ENCODE measurements at places on chromosomes 6 and 20. TPM values are rescaled to one million over a fixed set of nuclear protein-coding genes. Genes with fewer than 3 reads are reported as not detected.

Gene B3GAT2
- total RNA-seq = not detected

Gene VAPB
- total RNA-seq = 23.0 TPM

Gene FOXP4
- 15.5 TPM for total RNA-seq

Gene SLC35B3
- 6.5 TPM for total RNA-seq

Gene NKX2-2
- total RNA-seq = not detected

Gene SNX14
- 65.4 TPM for total RNA-seq

Gene TRIM40
- not detected for total RNA-seq

Gene RAET1G
- 1.5 TPM for total RNA-seq

Gene SCAF8
- total RNA-seq = 15.0 TPM

Gene BMP7
- total RNA-seq = not detected

Gene OR2H2
- total RNA-seq = not detected

Gene PAK5
- total RNA-seq = not detected

Gene EPHA7
- 0.52 TPM for total RNA-seq

Gene PDE10A
- total RNA-seq = 2.1 TPM

Gene CTSZ
- 191 TPM for total RNA-seq

DNA sequence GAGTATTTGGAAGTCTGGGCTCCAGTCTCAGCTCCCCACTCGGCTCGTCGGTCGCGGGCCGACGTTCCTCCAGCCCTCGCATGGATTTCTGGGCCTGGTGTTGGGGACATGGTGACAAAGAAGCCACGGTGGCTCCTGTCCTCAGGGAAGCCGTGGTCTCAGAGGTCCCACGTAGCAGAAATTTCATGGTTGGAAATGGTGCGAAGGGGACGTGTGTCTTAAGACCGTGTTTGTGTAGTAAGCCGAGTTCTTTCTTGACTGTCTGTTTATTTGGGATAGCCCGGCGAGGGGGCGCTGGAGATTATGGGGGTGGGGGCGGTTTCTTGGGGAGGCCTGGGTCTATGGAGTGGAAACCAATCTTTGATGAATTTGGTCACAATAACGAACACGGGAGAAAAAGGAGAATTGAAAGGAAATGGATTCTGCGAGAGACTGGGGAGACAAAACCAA, 23.5 kb upstream of the MAP3K7 start:
- DNase-seq = no peak

DNA sequence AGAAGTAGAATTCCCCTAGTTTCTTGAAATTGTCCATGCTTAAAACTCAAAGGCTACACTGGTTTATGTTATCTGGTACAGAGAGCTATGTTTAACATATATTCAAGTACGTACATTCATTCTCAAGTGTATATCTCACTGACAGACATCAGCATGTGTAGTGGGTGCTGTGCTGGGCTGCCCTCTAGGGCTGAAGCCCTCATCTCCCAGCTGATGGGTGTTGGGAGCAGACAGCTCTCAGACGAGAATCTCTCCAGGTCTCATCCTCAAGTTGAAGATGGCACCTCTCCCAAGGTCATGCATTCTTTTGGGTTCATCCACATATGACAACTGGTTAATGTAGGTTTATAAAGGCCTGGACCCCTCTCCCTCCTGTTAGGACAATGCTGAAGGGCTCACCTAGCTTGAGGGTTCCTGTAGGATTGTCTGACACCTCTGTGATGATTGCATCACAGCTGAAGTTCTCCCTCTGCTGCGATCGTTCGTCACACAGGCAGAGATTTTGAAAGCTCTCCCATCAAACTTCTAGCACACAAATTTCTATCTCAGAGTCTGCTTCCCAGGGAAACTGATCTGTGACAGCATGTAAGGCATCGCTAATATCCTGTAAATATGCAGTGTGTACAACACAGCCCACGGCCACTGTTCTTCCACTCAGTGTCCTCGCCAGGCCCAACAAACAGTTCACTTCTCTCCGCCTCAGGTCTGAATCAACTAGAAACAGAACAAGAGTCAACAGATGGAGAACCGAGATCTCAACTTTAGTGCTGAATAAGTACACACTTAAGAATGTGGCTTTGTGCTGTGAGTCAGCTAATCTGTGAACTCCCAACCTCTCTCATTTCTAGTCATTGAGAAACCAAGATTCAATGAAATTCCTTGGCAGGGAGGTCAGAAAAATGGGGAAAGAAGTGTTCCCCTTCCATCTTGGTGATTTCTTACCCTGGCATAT, 43.2 kb downstream of the PREP start:
- peak; percentile 85 for DNase-seq

DNA sequence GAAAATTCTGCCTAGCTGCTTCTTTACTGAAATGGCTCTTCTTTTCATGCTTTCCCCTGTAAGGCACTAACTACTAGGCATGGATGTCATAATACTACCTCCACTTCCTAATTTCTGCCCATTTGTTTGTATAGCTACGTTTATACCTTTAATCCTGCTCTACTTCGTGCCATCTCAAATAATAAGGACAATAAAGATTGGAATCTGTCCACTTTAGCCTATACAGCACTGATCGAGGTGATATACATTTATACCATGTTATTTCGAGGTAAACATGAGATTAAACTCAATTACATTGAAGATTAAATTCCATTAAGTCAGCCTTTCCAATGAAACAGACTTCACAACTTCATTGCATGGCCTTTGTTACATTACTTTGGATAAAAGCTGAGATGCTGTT, 390.6 kb upstream of the MARCKS start:
- no peak for DNase-seq

- peak; percentile 8 for DNase-seq
Observed at GRCh38 chr6:16163066-16163465, 34.2 kb downstream of the MYLIP start.

- no peak for DNase-seq
Observed at GRCh38 chr20:13718171-13718570, 66.5 kb downstream of the ESF1 start.

DNA sequence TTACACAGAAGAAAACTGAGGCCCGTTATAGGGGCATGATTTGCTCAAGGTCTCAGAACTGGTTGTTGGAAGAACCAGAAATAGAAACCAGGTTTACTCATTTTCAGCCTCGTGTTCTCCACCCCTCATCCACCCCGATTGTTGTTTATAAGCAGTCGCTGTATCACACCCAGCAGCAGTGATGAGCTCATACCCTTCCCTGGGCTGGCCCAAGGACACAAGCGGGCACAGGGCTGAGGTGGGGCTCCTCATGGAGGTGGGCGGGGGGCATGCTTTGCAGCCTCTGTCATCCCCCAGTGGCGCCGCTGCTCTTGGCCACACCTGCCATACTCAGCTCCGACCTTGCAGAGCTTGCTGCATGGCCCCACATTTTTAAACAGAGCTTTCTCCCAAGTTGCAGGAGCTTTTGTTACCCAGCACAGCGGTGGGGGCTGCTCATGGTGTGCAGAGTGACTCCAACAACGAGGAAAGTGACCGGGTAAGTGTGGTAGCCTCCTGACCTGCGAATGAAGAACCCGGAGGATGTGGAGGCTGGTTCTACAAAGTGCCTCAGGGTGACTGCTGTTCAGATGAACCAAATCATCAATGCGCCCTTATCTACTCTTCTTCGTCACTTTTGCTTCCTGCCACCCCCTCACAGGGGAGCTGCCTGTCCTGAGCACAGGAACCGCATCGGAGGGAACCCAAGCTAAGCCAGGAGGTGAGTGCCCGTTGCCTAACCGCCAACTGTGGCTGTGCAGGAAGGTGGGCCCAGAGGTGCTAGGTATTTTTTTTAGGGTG, 43.6 kb upstream of the NKX2-2 start:
- no peak for DNase-seq

- DNase-seq = peak; percentile 28
Observed at GRCh38 chr6:99563056-99563723, 5.3 kb downstream of the CCNC start.

DNA sequence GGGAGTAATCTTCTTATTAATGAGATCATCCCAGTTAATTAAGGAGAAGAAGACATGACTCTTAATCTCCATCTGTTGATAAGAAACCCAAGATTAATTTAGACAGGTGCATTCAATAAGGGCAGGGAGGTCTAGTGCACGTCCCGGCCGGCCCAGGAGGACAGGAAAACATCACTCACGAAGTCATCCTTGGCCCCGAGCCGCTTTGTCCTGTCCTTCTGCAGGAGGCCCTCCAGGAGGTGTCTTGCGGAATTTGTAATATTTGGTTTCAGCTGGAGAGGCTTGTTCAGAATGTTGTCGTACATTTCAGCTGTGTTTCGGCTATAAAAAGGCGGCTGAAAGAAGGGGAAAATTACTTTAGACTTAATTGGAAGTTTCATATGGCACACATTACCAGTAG, 118.4 kb upstream of the SLC2A12 start:
- DNase-seq = no peak

GRCh38 chr6:356828-357251, 34.7 kb upstream of the IRF4 start:
- no peak for DNase-seq

DNA sequence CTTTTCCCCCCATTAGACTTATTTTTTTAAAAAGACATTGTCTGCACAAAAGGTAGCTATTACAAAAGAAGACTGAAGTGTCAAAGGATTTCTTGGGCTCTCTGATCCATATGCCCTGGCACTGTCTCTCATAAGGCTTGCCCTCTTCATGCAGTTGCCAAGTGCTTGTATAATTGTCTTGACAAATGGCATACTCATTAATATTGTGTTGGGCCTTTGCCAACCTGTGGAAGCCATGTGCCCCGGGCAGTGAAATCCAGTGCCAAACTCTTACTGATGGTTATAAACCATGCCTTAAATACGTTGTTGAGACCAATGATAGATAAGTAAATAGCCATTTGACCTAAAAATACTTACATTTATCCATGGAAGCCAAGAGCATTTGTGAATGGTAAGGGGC, 98.1 kb downstream of the FARS2 start:
- DNase-seq = no peak

DNA sequence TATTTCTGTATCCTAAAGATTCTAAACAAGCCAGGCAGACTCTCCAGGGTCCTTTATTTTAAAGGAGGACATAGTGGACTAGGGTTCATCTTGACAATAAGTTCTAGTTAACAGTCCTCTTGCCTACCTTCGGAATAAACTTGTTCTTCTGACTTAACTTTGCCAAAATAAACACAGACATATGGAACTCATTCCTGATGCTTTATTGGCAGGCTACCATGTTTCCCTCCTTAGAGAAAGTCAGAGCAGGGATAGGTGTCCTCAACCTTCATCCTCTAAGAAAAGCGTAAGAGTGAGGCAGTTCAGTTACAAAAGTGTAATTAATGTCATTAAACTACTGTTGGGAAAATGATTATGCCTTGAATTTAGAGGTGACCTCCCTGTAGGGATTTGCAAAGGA, 46.9 kb upstream of the NRSN1 start:
- no peak for DNase-seq

- DNase-seq = no peak
Observed at GRCh38 chr20:19602675-19603375, 155.2 kb upstream of the RIN2 start.

DNA sequence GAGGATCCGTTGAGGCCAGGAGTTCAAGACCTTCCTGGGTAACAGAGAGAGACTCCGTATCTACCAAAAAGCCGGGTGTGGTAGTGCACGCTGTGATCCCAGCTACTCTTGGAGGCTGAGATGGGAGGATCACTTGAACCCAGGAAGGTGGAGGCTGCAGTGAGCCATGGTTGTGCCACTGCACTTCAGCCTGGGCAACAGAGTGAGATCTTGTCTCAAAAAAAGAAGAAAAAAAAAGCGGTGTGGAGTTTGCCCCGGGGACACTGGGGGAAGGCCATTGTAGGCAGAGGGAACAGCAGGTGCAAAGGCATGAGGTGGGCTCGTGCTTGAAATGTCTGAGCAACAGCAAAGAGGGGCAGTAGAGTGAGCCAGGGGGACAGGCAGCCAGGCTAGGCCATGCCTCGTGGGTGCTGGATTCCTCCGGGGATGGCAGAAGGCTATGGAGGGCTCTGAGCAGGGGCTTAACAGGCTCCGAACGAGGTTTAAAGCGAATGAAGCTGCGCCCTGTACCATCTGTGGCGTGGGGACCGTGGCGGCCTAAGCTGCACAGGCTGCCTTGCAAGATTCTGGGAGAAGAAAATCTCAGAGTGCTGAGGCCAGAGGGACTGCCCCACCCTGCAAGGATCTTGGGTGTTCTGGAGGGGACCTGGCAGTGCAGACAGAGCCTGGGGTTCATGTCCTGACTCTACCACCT, 36.9 kb upstream of the NOL4L start:
- DNase-seq = no peak

GRCh38 chr20:37411408-37412219, 65.7 kb downstream of the SRC start:
- no peak for DNase-seq

DNA sequence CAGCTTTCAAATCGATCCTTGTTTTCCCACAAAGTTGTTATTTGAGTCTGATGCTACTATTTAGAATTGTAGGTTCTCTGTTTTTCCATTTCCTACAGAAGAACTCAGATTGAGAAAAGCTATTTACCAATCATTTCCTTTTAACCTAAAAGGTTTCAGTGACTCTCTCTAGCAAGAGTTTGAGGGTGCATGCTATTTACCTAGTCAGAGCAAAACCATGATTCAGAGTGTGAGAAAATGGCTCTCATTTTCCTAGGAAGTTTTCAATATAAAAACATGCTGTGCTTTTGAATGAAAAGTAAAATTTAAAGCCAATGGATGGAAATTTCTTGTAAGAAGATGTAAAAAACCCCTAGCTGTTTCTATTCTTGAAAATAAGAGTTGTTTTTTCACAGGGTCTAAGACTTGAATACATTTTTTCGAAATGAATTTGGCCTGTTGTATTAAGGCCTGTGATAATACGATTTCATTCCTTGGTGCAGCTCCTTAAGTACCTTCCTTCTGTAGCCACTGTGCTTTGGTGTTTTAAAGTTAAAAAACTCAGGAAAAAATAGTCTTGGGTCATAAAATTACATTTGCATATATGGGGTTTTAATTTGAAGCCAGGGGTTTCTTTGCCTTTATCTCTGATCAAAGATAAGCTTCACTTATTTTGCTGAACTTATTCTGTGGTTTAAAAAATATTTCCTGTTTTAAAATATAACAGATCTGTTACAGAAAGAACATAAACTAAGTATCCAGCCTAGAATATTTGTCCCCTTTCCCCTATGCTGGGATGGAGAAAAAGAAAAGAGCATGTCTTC, 18.0 kb upstream of the RSPH3 start:
- no peak for DNase-seq

DNA sequence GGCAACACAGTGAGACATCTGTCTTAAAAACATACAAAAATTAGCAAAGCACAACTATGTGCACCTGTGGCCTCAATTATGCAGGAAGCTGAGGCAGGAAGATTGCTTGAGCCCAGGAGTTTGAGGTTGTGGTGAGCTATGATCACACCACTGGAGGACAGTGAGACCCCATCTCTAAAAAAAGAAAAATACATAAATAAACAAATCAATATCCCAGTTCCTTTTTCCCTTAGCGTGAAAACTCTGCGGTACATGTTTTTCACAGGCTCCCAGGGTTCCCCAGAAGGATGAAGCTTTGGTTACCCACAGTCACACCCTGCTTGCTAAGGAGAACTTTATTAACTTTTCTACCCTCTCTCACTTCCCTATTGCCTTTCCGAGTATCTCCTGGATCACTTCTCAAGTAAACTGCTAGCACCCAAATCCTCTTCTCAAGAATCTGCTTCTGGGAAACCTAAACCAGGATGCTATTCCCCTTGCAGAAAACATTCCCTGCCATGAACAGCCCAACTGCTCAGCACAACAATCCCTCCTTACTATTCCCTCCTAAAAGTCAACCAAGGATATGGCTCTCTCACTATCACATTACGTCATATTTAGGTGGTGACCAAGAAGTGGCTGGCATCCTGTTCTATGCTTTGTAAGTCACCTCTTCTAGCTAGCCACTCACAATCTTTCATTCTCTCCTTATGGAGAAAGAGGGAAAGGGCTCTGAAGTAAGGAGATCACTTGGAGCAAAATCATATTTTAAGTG, 122.4 kb downstream of the IPCEF1 start:
- no peak for DNase-seq

GRCh38 chr6:146590492-146590891, 8.3 kb upstream of the ADGB start:
- DNase-seq = no peak

GRCh38 chr6:1003394-1004160, 308.3 kb upstream of the FOXQ1 start:
- DNase-seq = no peak

Measured in PC-3 (cell line).